Hematopoietic multipotent progenitor cell treated with erythropoietin and hydrocortisone succinate and interleukin-3 and kit ligand, for 17 days (in vitro differentiated cells): ENCODE measurements at places on chromosomes 16 and 17.

DNA sequence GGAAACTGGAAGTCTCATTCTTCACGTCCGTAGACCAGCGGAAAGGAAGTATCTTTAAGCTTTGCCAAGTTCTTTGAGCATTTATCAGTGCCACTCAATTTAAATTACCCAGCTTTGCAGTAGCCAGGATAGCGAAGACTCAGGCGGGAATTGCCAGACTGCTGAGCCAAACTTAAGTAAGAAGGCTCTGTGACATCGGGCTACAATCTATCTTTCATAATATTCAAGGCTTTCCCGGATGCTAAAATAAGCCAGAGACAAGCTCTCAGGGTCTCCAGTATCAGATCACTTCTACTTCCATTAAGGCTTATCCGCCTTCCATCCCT lies 436 bp upstream of the BRIP1 start:
- no peak for DNase-seq

DNA sequence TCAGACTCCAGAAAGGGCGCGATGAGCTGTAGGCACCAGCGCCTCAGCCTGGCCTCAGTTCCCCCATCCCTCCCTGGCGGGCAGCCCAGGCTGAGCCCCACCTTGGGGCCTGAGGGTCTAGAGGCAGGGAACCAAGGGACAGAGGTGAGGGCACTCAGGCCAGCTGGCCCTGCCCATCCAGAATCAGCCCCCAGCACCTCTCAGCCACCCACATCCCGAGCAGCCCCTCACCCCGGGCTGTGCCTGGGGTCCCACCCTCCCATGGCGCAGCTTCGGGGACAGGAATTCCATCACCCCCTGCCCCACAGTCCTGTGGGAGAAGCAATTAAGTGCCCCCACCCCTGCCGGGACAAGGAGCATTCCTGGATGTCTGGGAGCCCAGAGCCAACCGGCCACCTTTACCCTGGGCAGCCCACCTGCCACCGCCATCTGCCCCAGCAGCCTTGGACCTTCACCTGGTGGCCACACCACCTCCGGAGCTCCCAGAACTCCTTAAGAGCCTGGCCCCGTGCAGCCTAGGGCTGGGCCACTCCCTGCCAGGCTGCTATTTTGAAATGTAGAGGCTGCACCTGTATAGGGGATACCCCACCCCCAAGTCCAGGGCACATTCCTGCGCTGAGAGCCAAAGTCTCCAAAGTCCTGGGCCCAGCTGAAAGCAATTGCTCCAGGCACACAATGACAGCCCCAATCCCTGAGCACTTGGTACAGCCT lies 33.7 kb upstream of the PVALEF start:
- no peak for DNase-seq

DNA sequence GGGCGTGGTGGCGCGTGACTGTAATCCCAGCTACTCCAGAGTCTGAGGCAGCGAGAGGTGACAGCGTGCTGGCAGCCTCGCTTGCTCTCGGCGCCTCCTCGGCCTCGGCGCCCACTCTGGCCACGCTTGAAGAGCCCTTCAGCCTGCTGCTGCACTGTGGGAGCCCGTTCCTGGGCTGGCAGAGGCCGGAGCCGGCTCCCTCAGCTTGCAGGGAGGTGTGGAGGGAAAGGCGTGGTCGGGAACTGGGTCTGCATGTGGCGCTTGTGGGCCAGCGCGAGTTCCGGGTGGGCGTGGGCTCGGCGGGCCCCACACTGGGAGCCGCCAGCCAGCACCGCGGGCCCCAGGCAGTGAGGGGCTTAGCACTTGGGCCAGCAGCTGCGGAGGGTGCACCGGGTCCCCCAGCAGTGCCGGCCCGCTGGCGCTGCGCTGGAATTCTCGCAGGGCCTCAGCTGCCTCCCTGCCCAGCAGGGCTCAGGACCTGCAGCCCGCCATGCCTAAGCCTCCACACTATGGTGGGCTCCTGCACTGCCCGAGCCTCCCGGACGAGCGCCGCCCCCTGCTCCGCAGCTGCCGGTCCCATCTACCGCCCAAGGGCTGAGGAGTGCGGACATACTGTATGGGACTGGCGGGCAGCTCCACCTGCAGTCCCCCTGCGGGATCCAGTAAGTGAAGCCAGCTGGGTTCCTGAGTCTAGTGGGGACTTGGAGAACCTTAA lies 1093.3 kb upstream of the CDH8 start:
- no peak for DNase-seq

- no peak for DNase-seq
Observed at GRCh38 chr16:56743840-56744239, 13.9 kb downstream of the NUP93 start.

DNA sequence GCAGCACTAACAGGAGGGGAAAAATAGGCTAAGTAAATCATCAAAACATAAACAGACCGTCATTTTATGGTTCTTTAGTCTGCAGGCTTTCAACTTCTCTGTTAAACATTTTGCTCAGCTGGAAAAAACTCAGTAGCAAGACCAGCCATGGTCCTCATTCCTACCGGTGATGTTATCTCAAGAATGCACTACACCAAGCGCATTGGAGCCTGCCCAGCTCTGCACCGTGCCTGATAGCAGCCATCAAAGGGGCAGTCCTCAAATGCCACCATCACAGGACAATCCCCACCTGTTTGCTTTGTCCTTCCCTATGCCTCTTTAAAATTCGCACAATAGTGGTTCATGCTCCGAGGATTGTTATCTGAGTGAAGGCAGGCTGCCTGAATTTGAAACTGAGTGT lies 181.5 kb upstream of the MON1B start:
- DNase-seq, result no peak

DNA sequence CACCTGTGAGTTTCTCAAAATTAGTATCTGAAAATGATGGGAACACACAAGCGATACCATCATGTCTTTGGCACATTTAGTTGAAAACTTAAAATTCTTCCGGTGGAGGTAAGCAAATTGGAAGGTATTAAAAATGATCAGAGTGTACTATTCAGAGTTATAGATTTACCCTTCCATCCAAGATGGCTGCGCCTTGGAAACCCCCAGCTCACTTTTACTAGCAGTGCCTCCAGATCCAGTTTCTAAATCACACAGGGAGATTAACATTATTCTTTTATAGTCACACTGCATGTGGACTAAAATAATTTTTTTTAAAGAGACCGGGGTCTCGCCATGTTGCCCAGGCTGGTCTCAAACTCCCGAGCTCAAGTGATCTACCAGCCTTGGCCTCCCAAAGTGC lies 15.0 kb downstream of the PITPNC1 start:
- DNase-seq, result no peak
